Stimulated activated CD8-positive, alpha-beta memory T cell treated with anti-CD3 and anti-CD28 coated beads, Interleukin-12 subunit alpha, Interleukin-12 subunit beta, amount 100 ng/mL, for 4 hours (primary cell): ENCODE measurements at places on chromosomes 2 and 18.

DNA sequence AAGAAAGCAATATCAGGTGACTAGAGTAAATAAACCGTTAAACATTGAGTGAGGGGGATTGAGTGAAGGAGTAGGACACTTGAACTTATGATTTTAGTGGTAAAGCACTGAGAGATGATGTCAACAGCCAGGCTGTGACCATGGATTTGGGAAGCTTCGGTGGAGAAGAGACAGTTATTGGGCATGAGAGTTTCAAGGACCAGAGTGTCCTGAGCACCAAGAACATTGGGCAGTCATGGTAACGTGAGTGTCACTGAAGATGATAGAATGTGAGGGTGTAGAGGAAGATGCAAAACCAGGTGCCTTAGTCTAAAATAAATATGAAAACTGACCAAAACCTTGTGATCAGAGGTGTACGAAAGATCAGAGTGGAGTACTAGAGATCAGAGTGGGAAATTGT lies 248.1 kb downstream of the ASXL3 start:
- no peak for DNase-seq

- DNase-seq, result no peak
These were observed 108.8 kb downstream of the RND3 start for GRCh38 chr2:150378686-150379085.

GRCh38 chr2:102355526-102356380 lies at the start of gene IL18R1:
Gene IL18R1, plus strand, starts transcription at chr2:102355796. Its CDS starts 6,865 bp downstream, at chr2:102362661.
- DNase-seq, result peak; percentile 62

GRCh38 chr18:41645589-41646360 lies 309.3 kb upstream of the PIK3C3 start:
- no peak for DNase-seq

- DNase-seq, result no peak
These were observed 32.0 kb upstream of the LOXHD1 start for GRCh38 chr18:46688853-46689525.

DNA sequence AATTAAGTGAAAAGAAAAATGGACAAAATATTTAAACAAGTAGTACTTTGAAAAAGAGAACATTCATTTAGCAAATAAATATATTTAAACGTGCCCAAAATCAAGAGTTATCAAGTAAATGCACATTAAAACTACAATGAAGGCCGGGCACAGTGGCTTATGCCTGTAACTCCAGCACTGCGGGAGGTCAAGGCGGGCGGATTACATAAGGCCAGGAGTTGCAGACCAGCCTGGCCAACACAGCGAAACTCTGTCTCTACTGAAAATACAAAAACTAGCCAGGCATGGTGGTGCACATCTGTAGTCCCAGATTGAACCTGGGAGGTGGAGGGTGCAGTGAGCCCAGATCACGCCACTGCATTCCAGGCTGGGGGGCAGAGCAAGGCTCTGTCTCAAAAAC lies 9.8 kb downstream of the STAM2 start:
- DNase-seq, result no peak

DNA sequence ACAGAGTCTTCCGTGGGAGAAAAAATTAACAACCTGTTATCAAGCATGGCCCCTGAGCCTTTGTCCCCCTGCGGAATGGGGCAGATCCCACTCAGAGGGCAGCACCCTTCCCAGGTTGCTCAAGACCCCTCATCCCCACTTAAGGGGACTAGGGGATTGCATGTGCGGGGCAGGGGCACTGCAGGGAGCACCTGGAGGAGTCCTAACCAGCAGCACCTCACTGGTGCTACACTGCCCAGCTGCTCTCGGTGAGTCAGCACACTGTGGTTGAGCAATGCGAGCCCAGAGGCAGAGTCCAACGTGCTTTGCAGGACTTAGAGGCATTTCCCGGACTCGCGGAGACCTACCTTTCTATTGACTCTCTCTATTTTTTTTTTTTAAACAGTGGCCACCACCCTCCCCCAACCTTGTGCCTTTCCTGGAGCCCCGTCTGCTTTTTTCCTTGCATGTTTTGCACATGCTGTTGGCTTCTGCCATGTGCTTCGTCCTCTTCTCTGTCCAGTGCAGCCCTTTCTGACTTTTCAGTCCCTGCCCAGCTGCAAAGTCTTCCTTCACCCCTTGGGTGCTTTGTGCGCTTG lies 74.0 kb downstream of the IL1R2 start:
- no peak for DNase-seq

GRCh38 chr2:225434014-225434413 lies 34.5 kb downstream of the NYAP2 start:
- no peak for DNase-seq

DNA sequence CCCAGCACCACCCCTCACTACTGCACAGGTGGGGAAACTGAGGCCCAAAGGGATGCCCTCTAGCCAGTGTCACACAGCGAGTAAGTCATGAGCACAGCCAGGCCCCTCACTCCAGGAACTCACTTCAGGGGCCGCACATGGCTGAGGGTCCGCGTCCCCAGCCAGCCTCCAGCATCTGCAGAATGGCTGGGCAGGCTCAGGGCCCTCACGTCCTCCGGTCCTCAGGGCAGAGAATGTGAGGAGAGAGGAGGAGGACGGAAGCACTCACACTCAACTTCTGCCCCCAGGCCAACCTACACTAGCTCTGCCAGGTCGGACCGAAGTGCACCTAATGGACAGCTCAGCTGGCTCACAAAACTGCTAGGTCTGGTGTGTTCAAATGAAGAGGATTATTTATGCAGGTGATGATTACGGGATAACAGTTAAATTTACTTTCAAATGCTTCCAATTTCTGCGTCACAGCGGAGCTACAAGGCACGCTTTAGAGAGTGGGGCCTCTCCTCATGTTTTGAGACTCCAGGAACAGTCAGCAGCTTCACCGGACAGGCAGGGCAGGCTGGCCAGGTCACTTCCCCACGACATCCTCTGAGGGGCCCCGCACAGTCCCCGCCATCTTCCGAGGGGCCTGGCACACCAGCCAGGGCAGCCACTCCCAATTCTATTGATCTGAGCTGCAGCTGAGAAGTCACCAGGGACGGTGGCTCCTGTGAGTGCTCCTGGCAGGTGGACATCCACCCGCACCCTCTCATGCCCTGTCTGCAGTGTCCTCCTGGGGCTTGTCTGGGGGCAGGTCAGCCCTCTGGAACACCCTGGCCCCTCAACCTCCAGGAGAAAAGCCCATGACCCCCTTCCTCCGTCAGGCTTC lies 26.5 kb downstream of the KIF1A start:
- DNase-seq, result no peak

DNA sequence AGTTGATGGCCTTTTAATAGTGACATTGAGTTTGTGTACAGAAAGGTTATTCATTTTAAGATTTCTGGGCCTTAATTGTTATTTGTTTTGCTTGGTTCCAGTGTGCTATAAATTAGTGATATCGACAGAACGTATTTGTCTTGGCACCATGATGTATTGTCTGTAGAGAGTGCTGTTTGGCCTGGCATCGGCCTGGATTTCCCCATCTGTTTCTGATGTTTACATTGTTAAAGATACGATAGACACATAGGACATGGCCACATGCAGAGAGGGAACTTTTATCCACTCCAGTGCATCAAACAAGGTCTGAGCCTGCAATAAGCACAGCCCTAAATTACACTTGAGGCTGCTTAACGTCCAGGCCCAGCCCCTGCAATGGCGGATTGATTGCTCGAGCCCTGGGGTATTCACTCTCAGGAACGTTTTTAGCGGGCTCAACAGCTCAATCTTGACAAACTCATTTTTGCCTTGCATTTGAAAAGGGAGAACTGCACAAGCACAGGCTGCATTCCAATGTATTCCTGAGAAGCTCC lies 144.7 kb downstream of the SLC4A3 start:
- no peak for DNase-seq

- DNase-seq, result no peak
These were observed 3.9 kb downstream of the RND3 start for GRCh38 chr2:150483532-150483931.

DNA sequence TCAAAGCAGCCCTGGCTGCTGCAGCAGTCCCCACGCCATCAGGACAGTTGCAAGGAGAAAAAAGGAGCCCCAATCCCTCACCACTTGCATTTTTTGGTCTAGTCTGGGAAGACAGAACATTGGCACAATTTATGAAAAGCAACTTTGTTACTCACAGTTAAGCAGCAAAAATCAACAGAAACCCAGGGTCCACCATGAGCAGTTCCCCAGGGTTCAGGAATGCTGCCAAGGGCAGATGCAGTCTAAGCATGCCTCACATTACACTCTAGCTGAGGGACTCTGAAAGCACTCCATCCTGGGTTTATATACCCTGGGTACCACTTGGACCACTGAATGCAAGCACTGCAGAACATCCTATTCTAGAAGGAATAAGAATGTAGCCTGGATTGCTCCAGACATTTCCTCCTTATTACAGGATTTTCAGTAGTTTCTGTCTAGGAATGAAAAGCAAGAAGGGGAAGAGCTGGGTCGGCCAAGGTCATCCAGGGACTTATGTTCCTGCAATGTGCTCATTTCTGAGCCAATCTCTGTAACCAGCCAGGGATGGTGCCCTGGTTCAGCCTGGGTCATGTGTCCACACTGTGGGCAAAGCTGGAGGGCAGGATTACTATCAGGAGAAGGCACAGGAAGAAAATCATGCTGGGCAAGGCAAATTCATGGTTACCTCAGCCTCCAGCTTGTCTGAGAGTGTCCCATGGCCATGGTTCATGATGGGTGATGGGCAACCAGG lies 19.5 kb upstream of the TMEM163 start:
- DNase-seq, result no peak

- no peak for DNase-seq
These were observed 74.1 kb downstream of the SCG2 start for GRCh38 chr2:223528036-223528435.

DNA sequence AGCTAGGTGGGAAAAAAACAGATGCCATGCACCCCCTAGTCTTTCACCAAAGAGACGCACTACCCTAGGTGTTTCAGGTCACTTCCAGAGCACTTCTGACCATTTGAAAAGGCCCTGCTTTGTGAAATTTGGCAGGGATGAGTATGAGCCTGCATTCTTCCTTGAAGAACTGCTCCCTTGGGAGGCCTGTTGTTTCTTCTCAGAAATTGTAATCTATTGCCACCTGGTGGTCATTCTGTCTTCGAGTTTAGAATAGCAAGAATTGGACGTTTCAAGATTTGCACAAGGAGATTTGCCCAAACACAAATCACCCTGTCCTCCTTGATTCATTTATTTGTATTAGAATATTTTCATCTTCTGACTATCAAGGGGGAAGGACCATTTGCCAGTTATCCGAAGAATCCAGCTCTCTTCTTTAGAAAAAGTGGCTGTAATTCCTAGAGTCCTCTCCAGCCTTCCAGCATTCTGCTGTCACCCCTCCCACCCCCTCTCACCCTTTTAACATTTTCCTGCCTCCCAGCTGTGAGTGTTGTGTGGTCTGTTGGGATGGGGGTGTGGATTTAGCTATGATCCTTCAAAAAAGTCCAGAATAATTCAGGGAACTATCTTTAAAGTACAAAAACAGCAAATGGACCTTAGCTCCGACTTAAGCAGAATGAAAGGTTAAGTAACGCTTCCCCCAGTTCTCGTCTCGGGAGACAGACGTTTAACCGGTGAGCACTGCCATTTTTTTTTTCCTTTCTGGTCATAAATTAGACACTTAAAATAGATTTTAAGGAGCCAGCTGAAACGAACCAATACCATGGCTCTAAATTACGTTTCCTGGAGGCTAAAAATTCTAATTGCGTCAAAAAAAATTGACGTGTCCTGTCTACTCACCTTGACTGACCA lies 3.7 kb upstream of the GAD1 start:
- DNase-seq, result no peak

DNA sequence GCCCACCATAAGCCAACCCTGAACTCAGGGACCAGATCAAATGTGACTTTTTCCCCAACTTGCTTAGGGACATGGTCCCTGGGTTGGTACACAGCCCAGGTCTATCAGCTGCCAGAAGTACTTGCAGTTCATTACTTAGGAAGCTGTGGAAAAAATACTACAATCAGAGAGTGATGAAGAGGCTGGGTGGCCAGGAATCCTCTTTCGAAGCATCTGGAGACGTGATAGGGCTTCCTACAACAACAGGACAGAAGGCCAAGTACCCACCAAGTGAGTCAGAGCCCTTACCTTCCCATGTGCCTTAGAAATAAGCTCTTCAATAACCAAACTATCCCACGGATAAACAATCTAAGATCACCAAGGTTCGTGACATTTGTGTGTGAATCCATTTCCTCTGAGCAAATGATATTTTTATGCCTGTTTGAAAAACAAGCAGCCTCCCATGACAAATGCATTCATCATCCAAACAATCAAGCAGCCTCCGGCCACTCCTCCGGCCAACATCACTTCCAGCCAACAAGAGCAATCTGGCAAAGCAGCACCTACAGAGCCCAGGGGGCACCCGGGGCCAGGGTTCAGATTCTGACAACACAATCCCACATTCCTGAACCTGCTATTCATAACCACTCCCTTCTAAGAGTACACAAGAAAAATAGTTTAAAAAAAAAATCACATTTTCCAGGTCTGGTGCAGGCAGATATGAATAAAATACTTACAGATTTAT lies 26.4 kb downstream of the TBC1D8 start:
- DNase-seq, result no peak

DNA sequence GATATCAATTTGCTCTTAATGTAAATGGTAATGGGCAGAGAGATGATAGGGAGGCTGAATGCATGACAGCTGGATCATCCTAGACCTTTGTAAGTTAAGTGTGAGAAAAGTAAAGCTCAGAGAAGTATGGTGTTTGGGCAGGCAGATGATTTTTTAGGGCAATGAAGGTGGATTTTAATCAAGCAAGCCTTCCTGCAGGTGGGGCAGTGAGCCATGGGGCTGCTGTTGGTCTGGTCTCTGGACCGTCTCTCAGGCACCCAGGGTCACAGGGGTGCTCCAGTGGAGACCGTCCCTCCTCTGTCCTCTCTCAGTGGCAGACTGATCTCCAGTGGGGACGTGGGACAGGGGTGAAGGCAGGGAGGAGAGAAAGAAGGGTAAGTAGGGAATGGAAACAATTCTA lies 69.8 kb upstream of the STK17B start:
- no peak for DNase-seq

GRCh38 chr2:83068714-83069113 lies 1390.4 kb downstream of the SUCLG1 start:
- DNase-seq, result no peak

- no peak for DNase-seq
These were observed 44.8 kb upstream of the ARHGAP25 start for GRCh38 chr2:68689553-68690537.

GRCh38 chr18:74870950-74871349 lies 273.3 kb downstream of the ZNF407 start:
- no peak for DNase-seq

- no peak for DNase-seq
These were observed 63.3 kb downstream of the DTNA start for GRCh38 chr18:34773378-34773777.

- DNase-seq, result no peak
These were observed 916 bp downstream of the TAF4B start for GRCh38 chr18:26227051-26227670.
